ENCODE measurements at places on chromosomes 6 and 20.

GRCh38 chr6:49004801-49005200 is 458.3 kb downstream of the MMUT start:
- no peak for DNase-seq

GRCh38 chr6:3754776-3755175 is 3.3 kb upstream of the PXDC1 start:
- DNase-seq: no peak

- no peak for DNase-seq
Observed at GRCh38 chr6:37557645-37558114, 58.0 kb upstream of the CCDC167 start.

DNA sequence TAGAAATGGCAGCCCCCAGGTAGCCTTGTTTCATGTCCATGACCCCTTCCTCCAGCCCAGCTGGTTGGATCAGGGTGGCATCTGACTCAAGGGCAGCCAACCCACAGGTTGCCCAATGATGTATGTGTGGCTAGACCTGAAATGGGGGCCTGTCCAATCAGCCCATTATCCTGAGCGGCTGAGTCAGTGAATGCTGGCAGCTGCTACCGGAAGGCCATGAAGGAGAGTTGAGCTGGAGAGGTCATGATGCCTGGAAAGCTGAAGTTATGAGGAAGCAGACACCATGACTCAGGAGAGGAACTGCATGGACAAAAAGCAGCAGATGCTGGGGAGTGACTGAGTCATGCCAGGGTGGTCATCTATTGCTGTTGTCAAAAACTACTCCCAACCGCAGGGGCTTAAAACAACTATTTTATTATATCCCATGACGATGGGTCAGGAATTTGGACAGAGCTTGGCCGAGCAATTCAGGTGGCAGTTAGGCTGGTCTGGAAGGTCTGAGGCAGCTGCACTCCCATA is 67.3 kb downstream of the MDGA1 start:
- no peak for DNase-seq

DNA sequence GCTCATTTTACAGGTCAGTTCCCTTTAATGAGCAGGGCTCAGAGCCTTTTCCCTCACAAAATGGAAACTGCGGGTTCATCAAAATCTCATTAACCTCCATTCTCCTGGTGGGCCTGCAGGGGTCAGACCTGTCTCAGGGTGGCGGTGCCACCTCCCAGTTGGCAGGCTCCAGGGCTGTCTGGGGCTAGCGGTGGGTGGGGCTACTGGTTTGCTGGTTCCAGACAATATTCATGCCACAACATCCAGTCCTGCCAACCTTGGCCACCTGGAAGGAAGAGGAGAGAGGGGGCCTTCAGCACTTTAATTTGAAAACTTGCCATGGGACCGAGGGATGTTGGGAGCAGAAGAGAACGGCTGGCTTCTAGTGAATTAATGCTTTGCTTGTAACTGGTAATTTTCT is 41.9 kb upstream of the CTNNBL1 start:
- DNase-seq: peak; percentile 61

GRCh38 chr6:151387175-151387970 is 4.0 kb downstream of the ZBTB2 start:
- no peak for DNase-seq

GRCh38 chr6:92748131-92748530 is 671.2 kb downstream of the EPHA7 start:
- no peak for DNase-seq

DNA sequence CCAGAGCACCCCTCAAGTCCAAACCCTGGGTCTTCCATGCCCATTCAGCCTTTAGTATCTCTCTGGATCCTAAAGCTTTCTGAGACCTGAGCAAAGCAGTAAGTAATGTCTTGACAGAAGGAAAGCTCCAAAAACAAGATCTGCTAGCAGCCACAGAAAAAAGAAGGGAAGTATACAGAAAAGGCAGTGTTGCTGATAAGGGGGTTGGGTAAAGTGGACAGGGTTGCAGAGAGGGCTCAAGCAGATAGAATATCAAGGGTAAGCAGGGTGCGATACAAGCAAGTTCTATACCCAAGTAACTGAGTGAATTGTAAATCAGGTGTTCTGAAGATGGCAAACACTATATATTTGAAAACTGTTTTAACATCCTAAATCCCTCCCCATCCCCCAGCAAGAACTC is 113.4 kb upstream of the CARMIL1 start:
- no peak for DNase-seq

- no peak for DNase-seq
Observed at GRCh38 chr6:162821102-162821501, 93.3 kb downstream of the PACRG start.

DNA sequence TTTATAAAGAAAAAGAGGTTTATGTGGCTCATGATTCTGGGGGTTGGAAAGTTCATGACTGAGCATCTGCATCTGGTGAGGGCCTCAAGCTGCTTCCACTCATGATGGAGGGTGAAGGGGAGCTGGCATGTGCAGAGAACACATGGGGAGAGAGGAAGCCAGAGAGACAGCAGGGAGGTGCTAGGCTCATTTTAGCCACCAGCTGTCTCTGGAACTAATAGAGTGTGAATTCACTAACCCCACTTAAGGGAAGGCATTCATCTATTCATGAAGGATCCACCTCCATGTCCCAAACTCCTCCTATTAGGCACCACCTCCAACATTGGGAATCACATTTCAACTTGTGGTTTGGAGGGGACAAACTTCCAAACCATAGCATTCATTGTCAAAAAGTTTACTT is 137.3 kb upstream of the PMEPA1 start:
- DNase-seq: no peak

DNA sequence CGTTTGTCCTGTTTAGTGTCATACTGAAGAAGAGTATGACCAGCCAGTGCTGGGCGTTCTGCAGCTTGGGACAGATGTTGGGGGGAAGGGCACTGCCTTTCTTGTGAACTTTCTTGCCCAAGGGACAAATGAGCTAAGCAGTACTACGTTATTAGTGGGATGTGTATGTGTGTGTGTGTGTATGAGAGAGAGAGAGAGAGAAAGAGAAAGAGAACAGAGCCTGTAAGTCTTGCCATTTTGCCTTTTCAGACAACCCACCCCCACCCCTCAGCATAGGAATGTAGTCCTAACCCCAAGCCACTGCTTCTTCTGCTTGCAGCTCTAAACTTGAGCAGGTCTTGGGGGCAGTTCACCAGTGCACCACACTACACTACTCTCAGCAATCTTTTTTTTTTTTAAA is 45.5 kb downstream of the E2F3 start:
- no peak for DNase-seq

GRCh38 chr6:54291738-54292137 is 16.5 kb upstream of the TINAG start:
- DNase-seq: no peak

DNA sequence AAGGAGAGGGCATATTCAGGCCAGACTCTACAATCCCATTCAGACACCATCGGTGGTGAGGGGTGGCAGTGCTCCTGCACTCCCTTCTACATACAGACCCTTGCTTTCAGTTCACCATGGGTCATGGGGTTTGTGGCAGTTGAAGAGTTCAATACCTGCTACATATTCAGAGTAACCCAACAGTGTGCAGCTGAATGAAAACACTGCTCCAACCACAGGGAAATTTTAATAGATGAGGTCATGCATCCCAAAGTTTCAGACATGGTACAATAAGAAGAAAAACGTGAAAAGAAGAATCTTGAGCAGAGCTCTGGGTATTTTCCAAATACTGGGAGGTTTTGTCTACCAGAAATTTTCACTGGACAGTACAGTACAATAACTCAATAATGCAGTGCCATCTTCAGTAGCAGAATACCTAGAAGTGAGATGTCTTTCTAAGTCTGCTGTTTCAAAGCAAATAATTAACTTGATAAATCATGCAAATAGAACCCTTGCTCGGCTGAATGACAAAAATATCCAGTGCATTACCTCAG is 162.1 kb downstream of the PTPRK start:
- no peak for DNase-seq

DNA sequence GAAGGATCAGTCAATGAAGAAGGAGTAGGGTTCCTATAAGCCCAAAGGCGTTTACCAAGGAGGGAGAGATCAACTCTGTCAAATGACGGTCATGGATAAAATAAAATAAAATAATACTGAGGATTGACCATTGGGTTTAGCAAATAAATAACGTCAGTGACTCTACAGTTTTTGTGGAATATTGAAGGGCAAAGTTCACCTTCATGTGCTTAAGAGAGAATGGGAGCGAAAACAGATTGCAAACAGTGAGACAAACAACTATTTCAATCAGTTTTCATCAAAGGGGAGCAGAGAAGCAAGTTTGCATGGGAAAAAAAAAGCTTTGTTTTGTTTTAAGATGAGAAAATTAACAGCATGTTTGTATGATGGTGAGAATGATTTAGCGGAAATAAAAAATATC is 17.6 kb upstream of the NT5DC1 start:
- DNase-seq: no peak

GRCh38 chr20:48759631-48760245 is 68.1 kb downstream of the PREX1 start:
- DNase-seq: no peak

GRCh38 chr6:126063512-126064146 is 77.3 kb downstream of the TRMT11 start:
- DNase-seq: no peak

DNA sequence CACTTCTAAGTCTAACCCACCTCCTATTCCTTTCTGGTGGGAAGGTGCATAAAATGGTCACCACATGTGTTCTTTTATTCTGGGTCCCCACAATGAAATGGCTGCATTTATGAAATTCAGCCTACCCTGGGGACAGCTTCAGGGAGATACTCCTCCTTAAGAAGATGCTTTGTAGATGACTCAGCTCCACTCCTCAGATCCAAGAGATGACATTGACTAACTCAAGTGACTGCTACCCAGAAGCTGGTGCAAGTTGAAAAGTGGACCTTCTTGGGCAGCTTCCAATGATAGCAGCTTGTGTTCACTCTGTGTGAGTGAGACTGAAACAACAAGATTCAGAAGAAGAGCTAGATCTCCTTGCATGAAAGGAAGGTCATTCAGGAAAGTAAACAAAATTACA is 113.4 kb downstream of the SCP2D1 start:
- DNase-seq: no peak

GRCh38 chr6:13398069-13398381 is 69.7 kb upstream of the TBC1D7 start:
- no peak for DNase-seq

DNA sequence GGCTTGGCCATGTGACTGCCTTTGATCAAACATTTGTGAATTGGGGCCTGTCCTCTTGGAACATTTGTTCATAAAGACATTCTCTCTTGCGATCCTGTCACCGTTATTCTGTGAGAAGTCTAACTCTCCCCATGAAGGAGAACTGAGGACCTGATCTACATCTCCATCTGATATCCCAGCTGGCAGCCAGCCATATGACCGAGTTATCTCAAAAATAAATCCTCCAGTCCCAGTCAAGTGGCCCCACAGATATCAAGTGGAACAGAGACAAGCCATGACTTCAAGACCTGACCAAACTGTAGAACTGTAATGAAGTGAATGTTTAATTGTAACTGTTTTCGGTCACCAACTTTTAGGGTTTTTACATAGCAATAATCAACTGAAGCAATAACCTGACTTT is 25.7 kb downstream of the SNX3 start:
- no peak for DNase-seq

Data from activated CD4-positive, alpha-beta T cell treated with anti-CD3 and anti-CD28 coated beads for 48 hours (primary cell).